Fibroblast of skin of left biceps (primary cell): ENCODE measurements at places on chromosomes 2 and 18.

DNA sequence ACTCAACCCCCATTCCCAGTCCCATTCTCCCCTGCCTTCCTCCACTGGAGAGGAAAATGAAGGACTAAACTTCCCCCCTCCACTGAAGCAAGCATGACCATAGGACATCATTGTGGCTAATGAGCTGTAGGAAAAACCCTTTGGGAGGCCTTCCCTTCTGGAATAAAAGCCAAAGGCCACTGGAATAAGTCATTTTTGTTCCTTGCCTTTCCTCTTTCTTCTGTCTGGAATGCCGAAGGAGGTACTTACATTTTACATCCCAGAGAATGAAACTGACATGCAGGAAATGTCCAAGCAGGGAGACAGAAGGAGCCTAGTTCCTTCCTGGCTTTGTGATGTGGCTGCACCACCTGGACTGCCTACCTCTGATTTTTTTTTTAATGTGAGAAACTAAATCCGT, 9.1 kb upstream of the PTPRM start:
- DNase-seq = no peak

- DNase-seq = no peak
These were observed 164.7 kb downstream of the AGAP1 start for GRCh38 chr2:235658351-235659174.

GRCh38 chr18:686339-687111, 25.9 kb downstream of the ENOSF1 start:
- DNase-seq = no peak

DNA sequence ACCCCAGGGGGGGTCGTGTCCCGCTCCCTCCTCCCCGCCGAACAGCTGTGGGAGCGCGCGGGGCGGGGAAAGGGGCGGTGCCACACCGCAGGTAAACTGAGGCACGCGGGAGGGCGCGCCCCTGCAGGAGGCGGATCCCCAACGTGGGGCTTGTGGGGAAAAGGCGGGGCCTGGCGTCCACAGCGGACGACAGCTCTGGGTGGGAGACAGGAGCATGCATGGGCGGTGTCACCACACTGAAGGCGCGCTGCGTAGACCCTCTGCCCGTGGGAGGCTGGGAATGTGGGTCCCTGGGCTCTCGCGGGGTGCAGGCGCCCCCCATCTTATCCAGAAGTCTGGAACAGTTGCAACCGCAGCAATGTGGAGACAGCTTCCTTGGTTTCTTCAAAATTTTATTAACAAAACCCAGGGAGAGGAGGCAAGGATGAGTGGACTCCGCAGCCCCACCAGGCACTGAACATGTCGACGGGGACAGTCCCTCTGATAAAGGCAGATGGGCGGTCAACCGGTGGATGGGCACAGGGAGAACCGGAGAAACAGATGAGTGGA, 723 bp upstream of the MBD1 start:
- DNase-seq = no peak

GRCh38 chr2:135791418-135792190, 45.4 kb downstream of the LCT start:
- peak; percentile 10 for DNase-seq

DNA sequence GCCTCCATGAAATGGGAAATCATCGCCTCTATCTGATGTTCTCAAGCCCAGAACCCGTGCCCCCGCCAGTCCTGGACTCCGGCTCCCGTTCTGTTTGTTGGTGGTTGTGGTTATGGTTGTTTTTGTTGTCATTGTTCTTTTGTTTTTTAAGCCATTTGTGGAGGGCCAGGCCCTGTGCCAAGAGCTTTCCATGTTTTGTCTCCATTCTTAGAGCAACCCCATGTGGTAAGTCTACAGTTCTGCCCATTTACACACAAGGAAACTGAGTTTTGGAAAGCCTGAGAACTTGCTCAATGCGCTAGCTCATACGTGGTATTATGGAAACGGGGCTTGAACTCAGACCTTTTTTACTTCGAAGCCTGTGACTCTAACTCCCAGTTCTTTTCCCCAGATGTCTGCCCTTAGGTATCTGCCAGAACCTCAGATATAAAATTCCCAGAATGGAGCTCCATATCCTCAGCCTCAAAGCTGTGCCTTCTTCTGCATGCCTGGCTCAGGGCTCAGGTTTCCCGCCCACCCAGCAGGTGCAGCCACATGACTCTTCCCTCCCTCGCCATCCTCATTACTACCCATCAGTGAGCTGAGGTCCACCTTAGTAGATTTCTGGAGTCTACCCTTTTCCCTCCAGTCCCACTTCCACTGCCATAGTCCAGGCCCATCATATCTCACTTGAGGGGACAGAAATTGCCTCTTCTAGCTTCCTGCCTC, 194.1 kb downstream of the KLHL29 start:
- DNase-seq = no peak

DNA sequence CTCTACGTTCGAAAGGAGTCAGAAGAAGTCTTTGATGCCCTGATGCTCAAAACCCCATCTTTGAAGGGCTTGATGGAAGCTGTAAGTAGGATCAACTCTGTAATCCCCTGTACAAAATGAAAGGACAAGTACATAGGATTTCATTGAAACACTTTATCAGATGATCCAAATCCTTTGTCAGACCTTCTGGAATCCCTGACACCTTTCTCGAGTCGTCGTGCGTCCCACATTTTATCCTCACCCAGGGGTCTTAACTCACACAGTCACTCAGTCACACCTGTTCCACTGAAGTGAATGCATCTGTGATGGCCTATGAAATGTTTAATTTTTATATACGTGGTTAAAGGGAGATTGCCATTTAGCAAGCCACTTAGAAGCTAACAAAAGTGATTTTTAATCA, 44.8 kb downstream of the GRHL1 start:
- DNase-seq = no peak

DNA sequence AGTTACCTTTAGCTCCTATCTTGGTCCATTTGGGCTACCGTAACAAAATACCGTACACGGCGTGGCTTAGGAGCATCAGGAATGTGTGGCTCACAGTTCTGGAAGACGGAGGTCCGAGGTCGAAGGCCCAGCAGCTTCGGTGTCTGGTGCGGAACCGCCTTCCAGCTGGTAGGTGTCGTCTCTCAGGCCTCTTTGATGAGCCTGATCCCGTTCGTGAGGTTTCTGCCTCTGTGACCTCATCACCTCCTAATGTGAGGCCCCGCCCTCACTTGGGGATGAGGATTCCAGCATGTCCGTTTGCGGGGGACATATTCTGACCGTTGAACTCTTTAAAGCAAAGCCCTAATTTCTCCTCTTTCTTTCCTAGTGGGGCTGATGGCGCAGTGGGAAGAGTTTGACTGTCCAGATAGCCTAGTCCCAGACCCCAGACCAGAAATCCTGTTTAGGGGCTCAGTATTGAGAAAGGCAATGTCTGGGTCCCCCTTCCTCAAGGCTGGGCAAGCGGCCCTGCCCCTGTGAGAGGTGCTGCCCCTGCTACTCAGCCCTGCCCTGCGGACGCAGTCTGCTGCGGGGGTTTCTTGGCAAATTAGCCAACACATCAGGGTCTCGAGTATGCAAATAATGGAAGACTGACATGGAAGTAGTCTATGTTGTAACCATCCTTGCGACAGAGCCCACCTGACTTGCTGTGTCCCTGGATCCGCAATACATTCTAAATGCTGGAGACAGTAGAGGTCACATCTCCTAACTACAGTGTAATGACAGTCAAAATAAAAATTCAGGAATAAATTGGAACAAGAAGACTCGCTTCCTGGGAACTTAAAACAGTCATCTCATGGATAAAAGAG, 128.0 kb downstream of the ASB1 start:
- no peak for DNase-seq

GRCh38 chr18:3728704-3729437, 278.9 kb downstream of the TGIF1 start:
- no peak for DNase-seq

- DNase-seq = no peak
These were observed 13.4 kb downstream of the PPP1R1C start for GRCh38 chr2:181998891-181999654.

DNA sequence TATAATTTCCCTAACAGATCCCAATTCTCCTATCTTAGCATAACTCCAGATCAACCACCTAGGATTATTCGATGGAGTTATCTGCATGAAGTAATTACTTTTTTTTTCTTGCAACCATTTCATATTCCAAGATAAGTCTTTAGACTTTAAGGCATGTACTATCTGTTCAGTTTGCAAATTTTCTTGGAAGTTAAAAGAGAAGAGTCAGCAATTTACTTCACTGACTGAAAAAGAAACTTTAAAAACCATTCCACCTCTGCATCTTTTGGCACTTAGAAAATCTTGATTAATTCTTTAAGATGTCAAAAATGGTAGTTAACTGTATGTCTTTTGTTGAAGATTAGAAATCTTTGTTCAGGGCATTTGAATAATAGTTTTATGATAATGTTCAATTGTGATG, 830.5 kb upstream of the KLHL29 start:
- DNase-seq = no peak

GRCh38 chr2:28997237-28997846, 16.2 kb downstream of the TOGARAM2 start:
- no peak for DNase-seq

DNA sequence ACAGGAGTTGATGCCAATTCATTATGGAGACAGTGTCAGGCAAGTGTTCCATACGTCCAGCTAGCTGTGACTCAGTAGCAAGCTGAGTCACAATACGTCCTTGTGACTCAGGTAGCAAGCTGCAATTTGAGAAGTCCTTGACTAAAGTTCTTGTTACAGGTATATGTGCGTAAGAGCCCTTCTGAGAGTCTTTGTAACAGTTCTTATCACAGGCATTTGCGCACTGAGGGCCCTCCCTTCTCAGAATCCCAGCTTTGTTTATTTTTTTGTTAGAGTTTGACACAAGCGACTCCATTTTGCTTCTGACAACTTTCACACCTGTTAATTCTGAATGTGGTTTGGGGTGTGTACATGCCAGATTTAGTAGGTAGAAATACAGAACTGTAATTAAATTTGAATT, 20.1 kb upstream of the ACMSD start:
- no peak for DNase-seq

GRCh38 chr18:63747006-63747405, 28.2 kb upstream of the SERPINB7 start:
- no peak for DNase-seq

DNA sequence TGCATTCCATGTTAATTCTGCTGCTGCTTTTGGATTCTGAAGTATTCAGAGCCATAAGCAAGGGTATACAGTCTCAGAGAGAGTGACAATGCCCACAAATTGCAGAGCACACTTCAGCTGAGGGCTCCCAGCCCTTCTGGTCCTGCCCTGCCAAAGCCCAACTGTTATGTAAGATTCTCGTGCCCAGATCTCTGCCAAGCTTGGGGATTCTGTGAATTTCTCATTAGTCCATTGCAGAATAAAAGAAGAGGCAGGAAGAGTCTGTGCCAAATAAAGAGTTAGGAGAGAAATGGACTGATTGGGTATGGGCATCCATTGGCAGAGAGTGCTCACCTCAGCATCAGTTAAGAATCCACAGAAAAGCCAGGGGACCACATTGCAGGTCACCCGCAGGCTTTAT, 112.0 kb upstream of the PNPT1 start:
- DNase-seq = no peak

GRCh38 chr2:146108993-146109392, 1589.1 kb upstream of the ZEB2 start:
- DNase-seq = no peak

DNA sequence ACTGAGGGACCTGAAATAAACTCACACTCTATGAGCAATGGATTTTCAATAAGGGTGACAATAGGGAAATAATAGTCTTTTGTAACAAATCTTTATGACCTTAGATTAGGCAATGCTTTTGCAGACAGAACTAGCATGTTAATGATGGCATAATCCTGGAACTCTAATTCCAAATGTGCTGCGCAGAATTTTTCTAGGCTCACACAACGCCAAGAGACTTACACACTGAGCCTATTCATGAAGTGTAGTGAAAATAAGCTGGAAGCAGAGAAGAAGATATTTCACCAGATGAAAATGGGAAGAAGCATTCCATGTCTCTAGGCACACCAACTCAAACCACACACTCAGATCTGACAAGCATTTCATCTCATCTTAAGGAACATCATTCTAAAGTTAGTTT, 178.5 kb downstream of the L3MBTL4 start:
- no peak for DNase-seq

- DNase-seq = no peak
These were observed 428.4 kb downstream of the TGIF1 start for GRCh38 chr18:3878401-3878800.

GRCh38 chr18:13558790-13559189, 167.6 kb downstream of the FAM210A start:
- DNase-seq = no peak
